ENCODE measurements at places on chromosomes 3 and 15.

- no peak for DNase-seq
Observed at GRCh38 chr3:194941360-194941955, 255.8 kb downstream of the FAM43A start.

DNA sequence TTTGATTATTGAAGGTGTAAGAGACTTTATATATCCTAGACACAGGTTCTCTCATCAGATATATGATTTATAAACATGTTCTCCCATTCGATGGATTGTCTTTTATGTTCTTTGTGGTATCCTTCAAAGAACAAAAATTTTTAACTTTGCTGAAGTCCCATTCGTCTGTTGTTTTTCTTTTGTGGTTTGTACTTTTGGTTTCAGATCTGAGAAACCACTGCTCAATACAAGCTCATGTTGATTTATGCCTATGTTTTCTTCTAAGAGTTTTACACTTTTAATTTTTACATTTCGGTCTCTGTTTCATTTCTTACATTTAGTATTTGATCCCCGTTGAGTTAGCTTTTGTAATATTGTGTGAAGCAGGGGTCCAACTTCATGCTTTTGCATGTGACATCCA is 103.3 kb upstream of the SPRED1 start:
- DNase-seq, result no peak

DNA sequence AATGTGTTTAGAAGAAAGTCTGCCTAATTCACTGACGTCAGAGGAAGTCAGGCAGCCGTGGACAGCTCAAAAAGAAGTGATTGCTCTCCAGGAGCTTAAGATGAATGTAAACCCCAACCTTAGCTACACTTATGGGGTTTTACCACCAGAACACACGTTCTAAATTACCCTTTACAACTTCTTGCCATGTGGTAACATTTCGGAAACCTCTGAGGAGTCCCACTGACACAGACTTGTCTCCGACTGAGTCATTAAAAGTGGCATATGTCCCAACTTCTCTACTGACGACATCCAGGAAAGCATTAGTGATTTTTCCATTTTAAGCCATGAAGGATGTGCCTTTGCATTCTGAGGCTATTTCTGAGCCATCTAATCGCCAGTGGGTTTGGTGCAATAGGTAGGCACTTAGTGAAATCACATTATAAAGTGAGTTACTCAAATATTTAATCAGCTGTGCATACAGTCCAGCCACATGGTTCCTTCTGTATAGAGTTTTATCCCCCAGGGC is 32.4 kb downstream of the C2CD4A start:
- DNase-seq, result no peak

GRCh38 chr3:46202535-46202934 is 5.6 kb downstream of the CCR1 start:
- DNase-seq, result no peak

GRCh38 chr3:23864931-23865330 is 51.9 kb downstream of the NKIRAS1 start:
- no peak for DNase-seq

- no peak for DNase-seq
Observed at GRCh38 chr3:129560269-129560787, 17.4 kb downstream of the H1-8 start.
